ENCODE measurements at places on chromosomes 12 and 14.
A peak's percentile ranks its signal among the peaks of the same experiment; 100 is the strongest.

GRCh38 chr12:121108492-121108891 lies 24.2 kb upstream of the P2RX7 start:
- no peak for DNase-seq

- no peak for DNase-seq
Observed at GRCh38 chr14:55798406-55798805, 218.4 kb downstream of the KTN1 start.

- no peak for DNase-seq
Observed at GRCh38 chr12:53994009-53994263, 6.0 kb upstream of the HOXC9 start.

- no peak for DNase-seq
Observed at GRCh38 chr12:47410383-47410782, 295.4 kb downstream of the RPAP3 start.

- peak; percentile 69 for DNase-seq
Observed at GRCh38 chr12:69239352-69239921, at the start of gene CPSF6. CPSF6 (plus strand) TSS chr12:69239569; CDS start chr12:69239647, 78 bp downstream.

DNA sequence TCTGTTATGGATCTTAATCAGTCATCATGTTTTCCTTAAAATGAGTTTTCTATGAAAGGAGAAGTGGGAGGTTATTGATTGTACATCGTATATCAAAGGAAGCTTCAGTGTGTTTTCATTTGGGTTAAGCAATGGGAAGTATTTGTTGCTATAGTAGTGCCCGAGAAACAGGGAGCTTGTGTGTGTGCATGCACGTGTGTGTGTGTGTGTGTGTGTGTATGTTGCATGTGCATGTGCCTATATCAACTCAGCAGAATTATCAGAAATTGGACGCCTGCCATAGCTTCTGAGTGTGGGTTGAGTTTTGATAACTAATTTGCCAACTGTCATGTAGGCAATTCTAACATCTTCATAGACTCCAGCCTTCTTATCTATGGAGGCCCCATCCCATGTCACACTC lies 246.1 kb upstream of the CRY1 start:
- DNase-seq: no peak

DNA sequence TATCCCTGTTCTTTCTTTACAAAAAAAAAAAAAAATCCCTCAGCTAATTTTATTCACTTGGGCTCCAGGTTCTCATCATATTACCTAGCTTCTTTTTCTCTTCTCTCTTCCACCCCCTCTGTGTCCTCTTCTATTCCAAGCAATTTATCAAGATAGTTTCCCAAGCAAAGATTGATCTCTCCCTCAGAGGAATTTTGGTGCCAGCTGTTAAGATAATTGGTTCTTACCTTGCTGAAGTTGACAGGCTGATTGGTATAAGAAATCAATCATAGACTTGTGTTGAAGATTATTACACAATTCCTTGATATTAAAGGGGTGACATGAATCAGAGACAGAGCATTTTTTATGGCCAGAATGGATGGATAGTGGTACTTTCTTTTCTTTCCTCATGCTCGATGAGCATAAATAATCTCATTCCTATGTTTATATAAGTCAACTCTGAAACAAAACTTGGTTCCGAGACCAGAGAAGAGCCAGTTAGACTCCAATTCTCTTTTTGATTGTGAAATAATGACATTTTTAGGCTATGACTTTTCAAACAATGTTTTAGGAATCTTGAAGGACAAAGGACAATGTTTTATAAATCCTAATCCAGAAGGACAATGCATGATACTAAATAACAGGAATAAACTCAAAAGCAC lies 264.1 kb upstream of the PRKD1 start:
- DNase-seq: no peak

GRCh38 chr12:25347716-25348592 lies 97.2 kb upstream of the KRAS start:
- DNase-seq: no peak

DNA sequence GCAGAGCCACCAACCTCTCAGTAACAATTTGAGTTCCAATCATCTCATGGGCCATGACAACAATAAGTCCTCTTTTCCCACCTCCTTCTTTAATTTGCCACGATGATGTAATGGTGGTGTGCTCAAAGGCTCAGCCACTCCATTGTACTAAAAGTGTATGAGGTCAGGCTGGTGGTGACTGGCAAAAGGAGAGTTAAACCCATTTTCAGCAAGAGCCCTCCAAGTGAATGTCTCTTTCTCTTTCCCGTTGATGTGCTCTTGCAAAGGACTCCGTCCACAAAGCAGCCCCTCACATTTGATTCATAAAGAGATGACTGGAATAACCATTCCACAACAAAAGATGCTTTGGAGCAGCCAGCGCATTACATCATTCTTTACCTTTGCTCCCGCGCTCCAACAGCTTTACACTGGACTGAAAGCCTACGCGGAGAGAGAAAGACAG lies 41.6 kb downstream of the DUSP16 start:
- DNase-seq: no peak

- no peak for DNase-seq
Observed at GRCh38 chr12:116431677-116432300, 127.4 kb upstream of the MAP1LC3B2 start.

- no peak for DNase-seq
Observed at GRCh38 chr14:30587141-30587540, 28.2 kb downstream of the G2E3 start.

- DNase-seq: no peak
Observed at GRCh38 chr14:24639270-24639669, 5.3 kb upstream of the GZMB start.

GRCh38 chr12:111720457-111720856 lies 34.6 kb downstream of the ACAD10 start:
- DNase-seq: no peak

DNA sequence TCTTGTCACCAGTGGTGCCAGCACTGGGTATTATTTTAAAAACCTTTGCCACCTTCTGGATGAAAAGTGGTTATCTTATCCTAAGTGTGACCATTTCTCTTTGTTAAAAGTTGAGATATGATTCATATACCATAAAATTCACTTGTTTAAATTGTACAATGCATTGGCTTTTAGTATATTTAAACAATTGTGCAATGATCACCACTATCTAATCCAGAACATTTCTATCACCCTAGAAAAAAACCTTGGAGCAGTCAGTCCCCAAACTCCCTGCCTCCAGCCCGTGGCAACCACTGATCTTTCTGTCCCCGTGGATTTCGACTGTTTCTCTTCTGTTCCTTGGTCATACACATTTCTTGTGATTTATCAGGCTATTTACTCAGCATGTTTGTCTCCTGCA lies 28.3 kb downstream of the SH2B3 start:
- DNase-seq: no peak

DNA sequence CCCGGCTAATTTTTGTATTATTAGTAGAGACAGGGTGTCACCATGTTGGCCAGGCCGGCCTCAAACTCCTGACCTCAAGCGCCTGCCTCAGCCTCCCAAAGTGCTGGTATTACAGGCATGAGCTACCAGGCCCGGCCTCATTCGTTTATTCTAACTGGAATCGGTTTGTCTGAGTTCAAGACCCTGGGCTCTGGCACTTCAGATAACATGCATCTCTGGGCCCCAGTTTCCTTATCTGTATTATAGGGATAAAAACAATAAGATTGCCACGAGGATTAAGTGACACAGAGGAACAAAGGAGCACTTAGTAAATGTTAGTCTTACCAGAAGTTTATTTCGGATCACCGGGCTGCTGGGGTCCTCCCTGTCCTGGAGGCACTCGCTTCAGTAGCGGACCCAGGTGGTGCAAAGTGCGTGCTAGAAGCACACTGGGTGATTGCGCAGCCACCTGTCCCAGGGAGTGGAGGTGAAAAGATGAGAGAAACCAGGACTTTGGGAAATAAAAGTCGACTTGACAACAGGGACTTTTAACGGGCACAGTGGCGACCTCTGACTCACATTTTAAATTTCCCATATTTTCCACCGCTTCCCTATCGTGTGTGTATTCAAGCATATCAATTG lies 37.5 kb downstream of the ACACB start:
- no peak for DNase-seq

- no peak for DNase-seq
Observed at GRCh38 chr14:41830714-41831406, 224.2 kb downstream of the LRFN5 start.

DNA sequence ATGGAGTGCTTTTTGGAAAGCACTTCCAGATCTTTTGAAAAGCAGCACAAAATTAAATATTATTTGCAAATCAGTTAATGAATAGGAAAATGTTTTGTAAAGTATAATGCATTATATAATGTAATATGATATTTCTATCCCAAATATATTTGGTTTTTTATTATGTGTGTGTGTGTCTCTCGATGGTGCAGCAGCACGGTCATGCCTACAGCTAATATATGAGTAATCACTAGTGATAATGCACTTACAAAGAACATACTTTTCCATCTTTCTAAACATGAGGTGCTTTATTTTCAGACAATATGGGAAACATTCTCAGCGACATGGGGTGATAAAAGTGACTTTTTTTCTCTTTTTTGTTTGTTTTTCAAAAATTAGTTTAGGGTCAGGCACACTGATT lies 1.3 kb upstream of the EEA1 start:
- DNase-seq: no peak

DNA sequence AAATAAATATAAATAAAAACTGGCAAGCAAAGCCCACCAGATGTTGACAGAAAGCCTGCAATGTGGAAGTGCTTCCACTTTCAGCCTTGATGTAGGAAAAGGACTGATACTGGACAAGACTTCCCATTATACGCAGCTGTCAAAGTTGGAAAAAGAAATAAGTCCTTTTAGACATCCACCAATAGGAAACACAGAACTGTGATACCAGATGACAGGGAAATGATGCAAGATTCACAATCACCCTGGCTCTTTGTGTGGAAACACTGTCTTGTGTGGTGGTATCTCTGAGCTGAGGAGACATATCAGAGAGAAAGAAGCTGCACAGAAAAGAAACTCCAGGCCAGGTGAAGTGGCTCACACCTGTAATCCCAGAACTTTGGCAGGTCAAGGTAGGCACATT lies 13.8 kb upstream of the METAP2 start:
- DNase-seq: no peak

DNA sequence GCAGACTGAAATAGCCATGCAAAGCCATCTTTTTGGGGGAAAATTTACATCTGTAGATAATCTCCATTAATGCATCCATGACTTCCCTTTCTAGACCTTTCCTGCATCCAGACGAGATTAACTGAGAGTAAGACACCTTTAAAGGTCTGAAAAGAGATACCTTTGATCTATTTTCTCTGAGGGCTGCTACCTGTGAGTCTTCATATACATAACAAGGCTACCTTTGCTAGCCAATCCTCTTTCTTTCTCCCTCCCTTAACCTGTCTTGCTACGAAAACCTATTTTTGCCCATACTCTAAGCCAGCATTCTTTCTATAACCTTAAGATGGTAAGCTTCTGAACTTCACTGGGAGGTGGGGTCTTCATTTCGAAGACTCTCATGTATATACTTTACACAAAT lies 908.5 kb upstream of the FBXO33 start:
- DNase-seq: no peak

- no peak for DNase-seq
Observed at GRCh38 chr12:65761301-65761700, 63.0 kb upstream of the HMGA2 start.

GRCh38 chr12:3017281-3017680 lies 58.1 kb downstream of the TEAD4 start:
- no peak for DNase-seq

- DNase-seq: no peak
Observed at GRCh38 chr14:51479584-51480325, 172.0 kb upstream of the FRMD6 start.

GRCh38 chr14:44846232-44846824 lies 115.4 kb downstream of the KLHL28 start:
- peak; percentile 13 for DNase-seq

DNA sequence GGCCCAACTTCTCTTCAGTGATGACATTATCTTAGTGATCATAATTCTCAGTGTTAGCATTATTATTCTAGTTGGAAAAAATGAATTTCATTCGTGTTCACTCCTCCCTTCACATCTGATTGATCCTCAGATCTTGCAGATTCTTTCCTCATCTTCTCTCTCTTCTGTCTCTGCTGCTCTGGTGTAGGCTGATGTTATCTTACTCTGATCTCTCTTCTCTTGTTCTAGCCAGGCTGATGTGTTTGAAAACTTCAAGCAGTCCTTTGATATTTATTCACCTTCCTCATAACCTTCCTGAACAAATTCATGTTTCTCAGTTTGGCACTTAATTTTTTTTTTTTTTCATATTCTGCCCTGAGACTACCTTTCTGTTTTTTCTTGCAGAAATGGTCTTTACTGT lies 5.6 kb upstream of the TBK1 start:
- no peak for DNase-seq

GRCh38 chr12:74889073-74889472 lies 320.6 kb downstream of the KCNC2 start:
- no peak for DNase-seq

GRCh38 chr14:90647473-90648005 lies 168.7 kb downstream of the TTC7B start:
- DNase-seq: no peak
